ENCODE measurements at places on chromosomes 12 and 14.
A peak's percentile ranks its signal among the peaks of the same experiment; 100 is the strongest.

DNA sequence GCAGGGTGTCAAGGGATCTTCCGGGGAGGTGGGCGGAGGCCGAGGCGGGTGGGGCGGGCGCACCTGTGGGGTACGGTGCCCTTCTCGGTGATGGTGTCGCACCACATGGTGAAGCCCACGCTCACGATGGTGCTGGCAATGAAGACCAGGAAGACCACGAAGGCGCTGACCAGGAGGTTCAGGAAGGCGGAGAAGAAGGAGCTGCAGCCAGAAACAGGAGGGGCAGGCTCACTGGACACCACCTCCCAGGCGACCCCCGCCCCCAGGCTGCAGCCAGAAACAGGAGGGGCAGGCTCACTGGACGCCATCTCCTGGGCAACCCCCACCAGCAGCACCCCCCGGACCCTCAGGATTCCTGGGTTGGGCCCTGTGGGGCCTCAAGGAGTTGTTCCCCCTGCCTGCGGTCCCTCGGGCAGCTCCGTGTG, 7.6 kb downstream of the TMEM179 start:
- no peak for DNase-seq

GRCh38 chr12:62446754-62447452, 19.7 kb upstream of the MON2 start:
- no peak for DNase-seq

GRCh38 chr12:1657688-1658087, 28.7 kb downstream of the WNT5B start:
- no peak for DNase-seq

GRCh38 chr14:93702946-93703345, 85.3 kb downstream of the PRIMA1 start:
- no peak for DNase-seq

DNA sequence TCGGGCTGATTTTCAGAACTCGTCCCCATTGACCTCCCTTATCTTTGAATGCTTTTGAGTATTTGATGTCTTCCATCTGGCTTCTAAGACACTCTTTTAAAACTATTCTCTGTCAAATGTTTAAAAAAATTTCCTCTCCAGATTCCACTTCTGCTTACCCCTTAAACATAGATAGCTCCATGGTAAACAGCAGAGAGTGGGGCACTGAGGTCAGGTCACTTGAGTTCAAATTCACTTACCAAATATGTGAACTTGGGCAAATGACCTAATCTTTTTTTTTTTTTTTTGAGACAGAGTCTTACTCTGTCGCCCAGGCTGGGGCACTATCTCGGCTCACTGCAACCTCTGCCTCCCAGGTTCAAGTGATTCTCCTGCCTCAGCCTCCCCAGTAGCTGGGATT, 126.8 kb upstream of the CPSF6 start:
- no peak for DNase-seq

DNA sequence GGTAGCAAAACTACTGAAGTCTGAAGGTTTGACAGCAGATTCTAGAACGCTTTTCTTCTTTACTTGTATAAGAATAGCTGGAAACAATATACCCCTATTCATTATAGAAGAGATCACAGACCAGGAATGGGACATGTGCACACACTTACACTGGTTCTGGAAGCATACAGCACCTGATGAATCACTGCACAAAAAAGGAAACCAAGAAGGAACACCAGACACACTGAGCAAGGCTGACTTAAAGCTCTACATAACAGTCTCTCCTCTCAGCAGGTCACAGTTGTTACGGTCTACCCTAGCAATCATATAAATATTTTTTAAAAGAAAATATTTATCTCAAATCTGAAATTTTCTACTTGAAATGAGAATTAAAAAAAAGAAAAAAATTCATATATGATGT, 13.5 kb downstream of the ATP2B1 start:
- no peak for DNase-seq

DNA sequence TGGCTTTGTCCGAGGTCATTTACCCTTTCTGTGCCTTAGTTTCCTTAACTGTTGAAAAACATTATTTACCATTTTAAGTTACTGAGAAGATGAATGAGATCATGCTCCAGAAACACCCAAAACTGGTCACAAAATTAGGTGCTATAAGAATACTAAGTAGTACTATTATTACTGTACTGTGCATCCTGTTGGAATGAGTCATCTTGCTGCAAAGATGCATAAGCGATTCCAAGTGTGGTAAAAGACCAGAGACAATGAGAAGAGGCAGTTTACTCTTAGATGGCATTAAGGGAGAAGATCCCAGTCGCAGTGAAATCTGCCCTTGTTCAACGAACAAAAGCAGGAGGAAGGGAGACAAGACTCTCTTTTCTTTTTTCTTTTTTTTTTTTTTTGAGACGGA, 4.2 kb upstream of the PLEKHA5 start:
- no peak for DNase-seq

DNA sequence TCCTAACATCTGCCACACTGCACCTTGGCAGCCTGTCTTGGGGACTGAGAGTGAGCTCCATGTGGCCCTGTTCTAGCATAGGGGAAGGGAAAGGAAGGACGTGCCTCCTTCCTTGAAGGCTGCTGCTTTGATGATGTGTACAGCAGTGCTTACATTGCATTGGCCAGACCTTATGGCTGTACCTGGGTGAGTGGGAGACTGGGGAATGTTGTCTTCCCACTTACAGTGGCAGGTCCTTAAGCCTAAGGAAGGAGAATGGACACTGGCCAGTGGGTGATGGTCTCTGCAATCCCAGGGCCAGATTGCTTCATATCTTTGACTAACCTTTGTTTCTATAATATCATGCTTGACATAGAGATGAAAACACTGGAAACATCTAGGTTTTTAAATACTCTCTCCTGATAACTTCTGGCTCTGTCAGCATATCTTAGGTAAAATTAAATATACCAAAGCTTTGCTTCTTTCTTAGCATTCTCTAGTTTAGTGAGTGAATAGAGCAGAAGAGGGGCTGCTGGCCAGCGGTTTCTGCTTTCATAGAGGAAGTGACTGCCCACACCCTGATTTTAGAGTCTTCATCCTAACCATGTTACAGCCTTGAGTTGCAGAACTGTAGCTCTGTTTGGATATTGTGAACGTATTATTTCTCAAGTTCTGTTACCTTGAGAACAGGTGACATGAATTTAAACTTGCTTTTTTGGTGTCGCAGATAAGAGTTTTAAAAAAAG, 27.2 kb downstream of the KLC1 start:
- DNase-seq, result no peak

GRCh38 chr14:54676812-54677708, 110.1 kb downstream of the SAMD4A start:
- no peak for DNase-seq

- DNase-seq, result no peak
Measured at GRCh38 chr12:93103154-93103553, 174.1 kb upstream of the EEA1 start.

GRCh38 chr12:83408851-83409250, 722.1 kb downstream of the TMTC2 start:
- no peak for DNase-seq

DNA sequence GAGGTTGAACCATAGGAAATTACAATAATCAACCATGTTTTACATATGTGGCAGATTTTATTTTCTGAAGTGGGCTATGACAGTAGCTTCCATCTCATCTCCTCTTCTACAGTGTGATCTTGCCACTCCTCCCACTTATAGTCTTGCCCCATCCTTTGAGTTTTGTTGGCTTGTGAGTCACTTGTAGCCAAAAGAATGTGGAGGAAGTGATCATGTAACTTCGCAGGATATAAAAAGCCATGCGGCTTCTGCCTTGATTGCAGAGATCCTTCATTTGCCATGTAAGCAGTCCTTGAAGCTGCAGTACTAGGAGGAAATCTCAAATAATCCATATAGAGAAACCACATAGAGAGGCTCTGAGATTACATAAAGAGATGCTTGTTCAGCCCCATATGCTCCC, 13.7 kb upstream of the ZNF84 start:
- no peak for DNase-seq

DNA sequence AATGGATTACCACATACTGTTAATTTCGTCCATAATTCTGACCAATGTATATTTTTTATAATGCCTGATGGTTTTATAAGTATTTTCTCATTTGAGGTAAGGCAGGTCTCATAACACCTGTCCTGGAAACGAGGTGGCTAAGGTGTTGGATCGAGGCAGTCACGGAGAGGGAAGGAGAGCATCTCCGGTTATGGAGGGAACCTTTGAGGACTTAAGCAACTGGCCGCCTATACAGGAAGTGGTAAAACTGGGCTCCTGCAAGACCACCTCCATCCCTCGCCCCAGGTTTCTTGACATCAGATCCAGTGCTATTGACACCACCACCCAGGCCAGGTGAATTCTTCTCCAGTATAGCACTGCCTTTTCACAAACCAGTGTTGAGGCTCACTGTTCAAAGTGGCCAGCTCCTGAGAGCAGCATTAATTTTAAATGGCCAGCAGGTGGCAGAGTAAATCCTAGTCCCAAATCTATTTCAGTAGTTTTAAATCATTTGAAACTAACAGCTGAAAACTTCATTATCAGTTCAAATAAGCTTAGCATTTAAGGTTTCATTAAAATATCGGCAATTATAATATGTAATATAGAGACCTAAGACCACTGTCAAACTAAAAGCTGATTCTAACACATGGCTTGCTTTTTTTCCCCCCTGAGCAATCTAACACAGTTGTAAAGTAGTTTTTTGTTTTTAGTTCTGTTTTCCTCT, 100.8 kb downstream of the PPM1A start:
- no peak for DNase-seq

- DNase-seq, result no peak
Measured at GRCh38 chr12:3105690-3106479, 28.7 kb downstream of the TSPAN9 start.

DNA sequence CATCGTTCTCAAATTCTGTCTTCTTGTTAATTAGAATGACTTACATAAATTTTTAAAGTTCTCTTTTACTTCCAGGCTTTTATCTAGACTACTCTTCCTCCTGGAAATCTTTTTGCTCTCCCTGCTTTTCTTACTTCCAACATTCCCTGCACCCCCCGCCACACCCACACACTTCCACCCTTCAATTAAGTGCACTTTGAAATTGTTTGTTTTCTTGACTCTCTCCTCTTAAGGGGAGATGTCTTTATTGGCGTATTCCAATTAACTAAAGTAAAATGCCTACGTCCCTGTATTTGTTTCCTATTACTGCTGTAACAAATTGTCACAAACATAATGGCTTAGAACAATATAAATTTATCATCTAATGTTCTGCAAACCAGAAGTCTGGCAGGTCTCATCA, 125.2 kb upstream of the KRR1 start:
- DNase-seq, result no peak

DNA sequence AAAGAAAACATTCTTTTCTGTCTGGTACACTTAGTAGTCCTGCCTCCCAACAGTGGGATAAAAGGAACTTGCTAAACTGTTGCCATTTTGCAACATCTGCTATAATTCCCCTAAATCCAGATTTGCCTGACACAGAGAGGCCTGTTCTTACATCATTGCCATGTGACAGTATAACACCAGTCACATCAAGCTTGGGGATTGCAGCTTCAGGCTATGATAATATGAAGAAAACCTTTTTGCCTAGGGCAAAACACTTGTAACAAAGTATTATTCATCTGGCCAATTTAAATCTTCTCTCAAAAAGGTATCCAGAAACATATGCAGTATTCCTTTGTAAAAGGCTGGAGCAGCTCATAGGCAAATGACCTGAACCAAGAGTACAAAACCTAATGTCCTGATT, 80.9 kb upstream of the OTX2 start:
- no peak for DNase-seq

- no peak for DNase-seq
Measured at GRCh38 chr12:49703647-49704137, 3.5 kb downstream of the FMNL3 start.

DNA sequence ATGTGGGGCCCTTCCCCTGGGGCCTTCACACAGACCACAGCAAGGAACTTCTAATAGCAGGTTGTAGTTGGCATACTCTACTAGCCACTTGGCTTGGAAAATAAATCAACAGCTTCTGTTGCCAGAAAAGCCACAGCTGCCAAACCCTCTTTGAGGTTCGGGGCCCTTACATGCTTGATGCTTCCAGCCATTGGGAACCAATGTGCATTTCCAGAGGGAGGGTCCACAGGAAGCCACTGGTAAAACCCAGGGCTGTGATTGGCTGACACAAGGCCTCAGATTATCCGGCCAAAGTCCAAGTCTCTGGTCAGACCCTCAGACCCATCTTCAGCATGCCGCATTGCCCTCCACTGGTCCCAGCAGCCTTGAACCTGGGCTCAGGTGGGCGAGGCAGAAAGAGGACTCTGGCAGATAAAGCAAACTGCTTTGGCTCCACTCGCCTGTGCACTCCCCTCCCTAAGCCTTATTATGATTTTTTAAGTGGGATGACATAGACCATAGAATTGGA, 214.4 kb downstream of the BCL11B start:
- DNase-seq, result peak; percentile 50

DNA sequence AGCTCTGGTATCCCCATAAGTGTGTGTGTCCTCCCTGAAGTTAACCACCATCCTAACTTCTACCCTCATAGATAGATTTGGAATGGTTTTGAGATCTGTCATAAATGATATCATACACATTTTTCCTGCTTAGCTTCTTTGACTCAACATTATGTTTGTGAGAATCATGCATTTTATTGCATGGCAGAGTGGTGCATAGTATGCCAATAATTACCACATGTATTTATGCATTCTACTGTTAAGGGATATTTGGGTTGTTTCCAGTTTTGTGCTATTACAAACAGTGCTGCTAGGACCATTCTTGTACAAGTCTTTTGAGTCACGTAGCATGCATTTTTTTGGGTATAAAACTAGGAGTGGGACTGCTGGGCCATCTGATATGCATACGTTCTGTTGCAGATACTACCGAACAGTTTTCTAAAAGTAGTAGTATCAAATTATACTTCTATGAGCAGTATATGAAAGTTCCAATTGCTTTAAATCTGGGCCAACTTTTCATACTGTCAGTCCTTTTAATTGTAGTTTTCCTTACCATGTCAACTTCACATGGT, 13.4 kb downstream of the GRIP1 start:
- no peak for DNase-seq

GRCh38 chr12:41556176-41556575, 368.1 kb downstream of the PDZRN4 start:
- no peak for DNase-seq

DNA sequence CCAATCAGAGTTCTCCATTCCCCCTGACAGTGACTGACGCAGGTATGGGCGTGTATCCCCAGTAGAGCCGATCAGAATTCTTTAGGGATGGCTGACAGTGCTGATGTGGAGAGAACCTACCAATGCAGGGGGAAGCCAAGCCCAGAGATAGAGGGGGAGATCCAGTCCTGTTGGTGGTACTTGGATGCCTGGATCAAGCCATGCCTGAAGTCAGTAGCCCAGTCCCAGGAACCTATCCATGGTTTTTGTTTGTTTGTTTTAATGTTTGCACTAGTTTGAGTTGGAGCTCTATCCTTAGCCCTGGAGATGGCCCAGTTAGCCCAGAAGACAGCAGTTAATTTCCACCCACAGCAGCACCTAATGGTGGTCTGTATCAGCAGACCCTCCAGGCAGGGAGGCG, 40.2 kb downstream of the FOXN4 start:
- DNase-seq, result no peak

GRCh38 chr12:122951979-122952892, 14.0 kb downstream of the ABCB9 start:
- DNase-seq, result no peak
